ENCODE measurements at places on chromosomes 3 and 15.

- no peak for DNase-seq
These were observed 67.7 kb upstream of the NR2F2 start for GRCh38 chr15:96262549-96263489.

GRCh38 chr15:80934761-80935221, 54.8 kb downstream of the MESD start:
- no peak for DNase-seq

GRCh38 chr3:10204921-10205320, 40.2 kb downstream of the IRAK2 start:
- no peak for DNase-seq

DNA sequence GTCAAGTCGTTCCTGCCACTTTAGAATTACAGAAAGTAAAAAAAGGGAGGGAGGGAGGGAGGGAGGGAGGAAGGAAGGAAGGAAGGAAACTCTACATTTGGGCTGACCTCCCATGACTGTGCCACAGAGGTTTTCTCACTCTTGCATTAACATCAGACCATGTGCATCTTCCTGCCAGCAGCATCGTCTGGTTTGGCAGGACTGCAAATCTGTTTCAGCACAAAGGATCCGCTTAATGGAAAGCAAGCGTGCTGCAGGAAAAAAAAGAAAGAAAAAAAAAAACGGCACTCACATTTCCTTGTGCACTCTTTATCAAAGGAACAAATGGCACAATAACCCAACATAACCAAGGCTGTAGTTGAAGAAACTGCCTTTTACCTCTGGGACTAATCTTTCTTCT, 148.8 kb upstream of the HES1 start:
- DNase-seq: peak; percentile 34

- no peak for DNase-seq
These were observed 121.4 kb downstream of the VGLL4 start for GRCh38 chr3:11522398-11522715.

DNA sequence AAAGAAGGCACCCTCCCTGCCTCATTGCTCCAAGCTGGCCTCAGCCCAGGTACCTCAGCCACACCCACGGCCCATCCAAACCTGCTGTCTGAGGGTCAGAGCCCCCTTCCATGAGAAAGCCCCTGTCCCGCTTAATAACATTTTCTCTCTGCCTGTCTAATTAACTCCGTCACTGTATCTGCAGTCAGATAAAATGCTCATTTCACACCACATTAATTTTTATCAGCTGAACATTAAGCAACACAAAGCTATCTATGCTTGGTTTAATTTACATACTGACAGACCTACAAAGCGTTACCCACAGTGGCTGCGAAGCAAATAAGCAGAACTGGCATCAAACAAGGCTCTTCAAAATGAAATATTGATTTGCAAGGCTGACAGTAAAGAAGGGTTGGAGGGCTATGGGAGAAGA, 309.8 kb upstream of the ICE2 start:
- DNase-seq: no peak

- no peak for DNase-seq
These were observed 199.5 kb upstream of the WNT5A start for GRCh38 chr3:55686426-55687254.

DNA sequence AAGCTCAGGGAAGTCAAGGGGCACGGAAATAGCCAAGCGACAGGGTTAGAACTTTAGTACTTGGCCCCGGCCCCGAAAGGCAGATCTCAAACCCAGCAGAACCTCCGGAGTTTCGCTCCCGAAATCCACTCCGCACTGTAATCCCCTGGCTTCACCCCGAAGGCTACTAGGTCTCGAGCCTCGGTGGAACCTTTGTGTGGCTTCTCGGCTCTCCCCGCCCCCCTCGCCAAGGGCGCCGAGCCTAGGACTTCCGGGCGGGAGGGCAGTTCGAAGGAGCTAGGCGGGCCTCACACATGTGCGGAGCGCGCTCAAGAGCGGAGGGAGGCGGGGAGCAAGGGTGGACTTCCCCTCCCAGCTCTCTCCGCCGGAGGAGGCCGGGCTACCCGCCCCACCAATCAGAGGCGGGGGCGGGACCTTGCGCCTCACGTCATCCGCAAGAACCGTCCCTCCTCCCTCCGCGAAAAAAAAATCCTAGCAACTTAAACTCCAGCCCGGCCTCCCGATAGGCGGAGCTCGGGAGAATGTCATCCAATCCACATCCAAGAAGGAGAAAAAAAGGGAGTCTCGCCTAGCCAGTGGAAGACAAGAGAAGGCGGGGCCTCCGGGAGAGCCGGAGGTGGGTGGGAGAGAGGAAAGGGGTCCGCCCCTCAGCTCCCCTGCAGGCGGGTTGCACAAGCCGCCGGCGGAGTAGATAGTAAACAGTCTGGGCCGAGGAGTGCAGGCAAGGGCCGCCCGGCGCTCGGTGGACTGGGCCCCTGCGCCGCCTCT, 2.4 kb upstream of the SIN3A start:
- peak; percentile 89 for DNase-seq

GRCh38 chr3:39378088-39378487, 5.1 kb upstream of the SLC25A38 start:
- DNase-seq: no peak
